Occipital lobe (tissue), 3 donors: ENCODE measurements at places on chromosomes 7 and 10. TPM values are rescaled to one million over a fixed set of nuclear protein-coding genes. Genes with fewer than 3 reads are reported as not detected.

CALHM1 gene
- total RNA-seq, result not detected

AEBP1 gene
- 3.4 TPM for total RNA-seq

AMPH gene
- 17.0 TPM for total RNA-seq

PRR15 gene
- not detected for total RNA-seq

TRPV5 gene
- total RNA-seq, result 0.31 TPM

SCART1 gene
- 0.47 TPM for total RNA-seq

KDM7A gene
- 18.6 TPM for total RNA-seq

WNT8B gene
- total RNA-seq, result not detected

IFIT2 gene
- total RNA-seq, result 5.0 TPM
